ENCODE measurements at places on chromosomes 11 and 22.
A peak's percentile ranks its signal among the peaks of the same experiment; 100 is the strongest.

GRCh38 chr11:2348986-2349385, 28.1 kb upstream of the CD81 start:
- no peak for DNase-seq

- peak; percentile 18 for DNase-seq
Measured at GRCh38 chr11:116454020-116454645, 318.7 kb downstream of the BUD13 start.

DNA sequence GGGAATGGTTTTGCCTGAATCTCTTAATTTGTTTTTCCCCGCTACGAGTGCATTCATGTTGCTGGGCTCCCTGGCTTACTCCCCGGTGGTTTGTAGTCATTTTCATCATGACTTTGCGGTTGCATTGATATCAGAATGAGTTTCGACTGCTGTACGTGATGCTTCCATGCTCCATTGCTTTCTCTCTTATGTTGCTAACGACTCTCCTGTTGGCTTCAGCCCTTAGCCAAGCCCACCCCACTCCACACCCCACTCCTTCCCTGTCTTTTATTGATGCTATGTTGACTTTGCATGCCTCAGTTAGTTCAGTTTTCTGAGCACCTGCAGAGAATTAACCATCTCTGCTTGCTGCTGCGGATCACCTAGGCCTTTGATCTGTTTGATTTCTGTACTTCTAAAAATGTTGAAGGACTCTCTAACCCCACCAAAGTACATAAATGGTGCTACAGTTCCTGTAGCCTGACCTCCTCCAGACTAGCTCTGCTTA, 65.3 kb downstream of the ARFGAP2 start:
- DNase-seq: no peak

- DNase-seq: no peak
Measured at GRCh38 chr11:117815262-117815803, 9.2 kb downstream of the FXYD2 start.

DNA sequence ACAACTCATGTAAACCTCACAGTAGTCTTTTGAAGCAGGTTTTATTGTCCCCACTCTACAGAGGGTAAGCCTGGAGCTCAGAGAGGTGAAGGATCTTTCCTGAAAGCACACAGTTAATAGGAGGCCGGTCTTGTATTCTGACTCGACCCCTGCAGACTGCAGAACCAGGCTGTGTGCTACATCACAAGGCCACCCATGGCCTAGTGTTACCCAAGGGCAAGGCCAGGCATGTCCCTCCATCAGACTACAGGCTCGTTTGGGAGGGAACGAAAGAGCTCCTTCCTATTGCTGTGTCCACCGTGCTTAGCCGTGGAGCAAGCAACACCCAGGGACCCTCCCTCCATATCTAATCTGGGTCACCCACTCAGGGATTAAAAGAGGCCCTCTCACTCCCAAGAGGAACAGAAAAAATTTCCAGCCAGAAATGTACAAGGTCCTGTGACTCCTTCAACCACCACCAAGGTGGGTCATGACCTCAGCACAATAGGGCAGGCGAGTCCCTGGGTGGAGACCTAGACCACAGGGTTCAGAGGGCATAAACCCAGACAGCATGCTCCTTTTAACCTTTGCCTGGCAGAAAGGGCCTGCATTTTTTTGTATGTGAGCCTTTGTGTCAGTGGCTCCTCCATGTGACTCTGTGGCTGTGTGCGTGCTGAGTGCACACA, 6.3 kb upstream of the SMIM35 start:
- no peak for DNase-seq

Data from NCI-H226 (cell line).